CD8-positive, alpha-beta memory T cell (primary cell): ENCODE measurements at places on chromosomes 11 and 22.
A peak's percentile ranks its signal among the peaks of the same experiment; 100 is the strongest.

DNA sequence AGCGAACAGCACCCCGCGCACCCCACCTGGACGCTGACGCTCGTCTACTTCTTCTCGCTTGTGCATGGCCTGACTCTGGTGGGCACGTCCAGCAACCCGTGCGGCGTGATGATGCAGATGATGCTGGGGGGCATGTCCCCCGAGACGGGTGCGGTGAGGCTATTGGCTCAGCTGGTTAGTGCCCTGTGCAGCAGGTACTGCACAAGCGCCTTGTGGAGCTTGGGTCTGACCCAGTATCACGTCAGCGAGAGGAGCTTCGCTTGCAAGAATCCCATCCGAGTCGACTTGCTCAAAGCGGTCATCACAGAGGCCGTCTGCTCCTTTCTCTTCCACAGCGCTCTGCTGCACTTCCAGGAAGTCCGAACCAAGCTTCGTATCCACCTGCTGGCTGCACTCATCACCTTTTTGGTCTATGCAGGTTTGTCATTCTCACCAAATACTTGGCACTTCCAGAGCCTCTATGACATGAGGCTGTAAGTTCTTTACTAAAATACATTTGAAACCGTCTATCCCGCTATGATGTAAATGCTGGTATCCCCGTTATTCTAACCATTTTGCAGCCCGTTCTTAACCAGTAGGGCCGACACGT is 535 bp downstream of the AQP11 start:
- peak; percentile 14 for DNase-seq

DNA sequence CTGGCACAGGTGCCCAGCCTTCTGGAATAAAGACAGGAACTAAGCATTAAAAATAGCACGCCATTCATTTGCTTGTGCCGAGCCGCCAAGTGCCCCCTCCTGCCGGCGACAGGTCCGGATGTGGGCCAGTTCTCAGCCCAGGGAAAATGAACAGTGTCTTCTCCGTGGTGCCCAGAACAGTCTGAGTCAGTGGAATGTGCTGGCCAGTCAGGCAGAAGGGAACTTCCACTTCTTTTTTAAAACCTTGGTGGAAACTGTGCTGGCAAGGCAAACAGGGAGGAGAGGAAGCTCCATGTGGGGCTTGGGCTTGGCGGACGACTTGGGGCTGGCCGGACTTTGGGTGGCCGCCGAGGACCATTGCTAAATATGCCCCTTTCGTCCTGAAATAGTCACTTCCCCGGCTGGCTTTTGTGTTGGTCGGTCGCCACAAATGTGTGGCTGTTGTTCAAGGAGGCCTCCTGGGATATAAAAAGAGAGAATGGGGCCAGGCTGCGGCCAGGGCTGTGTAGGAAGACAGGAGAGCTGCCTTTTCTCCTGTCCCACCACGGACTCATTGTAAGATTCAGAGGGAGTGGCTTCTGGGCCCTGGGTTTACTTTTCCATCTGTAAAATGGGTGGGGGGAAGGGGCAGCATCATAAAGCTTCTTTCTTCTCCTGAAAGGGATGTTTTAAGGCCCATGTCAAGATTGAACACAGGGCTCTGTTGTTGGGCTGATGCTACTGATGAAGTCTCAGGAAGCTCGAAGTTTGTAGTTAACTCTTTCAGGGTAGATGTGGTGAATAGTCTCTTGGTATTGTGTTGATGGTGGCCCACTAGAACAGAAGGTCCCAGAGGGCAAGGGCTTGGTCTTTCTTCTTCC is 101.0 kb downstream of the PTPRJ start:
- no peak for DNase-seq

DNA sequence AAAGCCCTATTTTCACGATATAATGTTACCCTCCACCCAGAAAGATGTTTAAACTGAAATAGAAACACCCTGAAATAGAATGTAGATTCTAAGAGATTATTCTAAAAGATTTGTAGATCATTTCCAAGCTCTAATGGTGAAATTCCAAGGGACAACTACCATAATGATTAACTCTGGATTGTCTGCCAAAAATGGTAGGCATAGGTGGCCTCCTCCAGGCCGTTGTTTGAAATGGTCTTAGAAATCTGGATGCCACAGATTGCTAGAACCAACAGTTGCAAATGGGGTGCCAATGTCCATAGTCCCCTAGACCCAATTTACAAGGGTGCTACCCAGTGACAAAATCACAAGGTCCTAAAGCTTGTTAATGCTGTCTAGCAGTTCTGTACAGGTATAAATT is 6.7 kb upstream of the SLC6A5 start:
- DNase-seq: no peak

- no peak for DNase-seq
These were observed 863.8 kb downstream of the KCNA4 start for GRCh38 chr11:29153078-29153477.

DNA sequence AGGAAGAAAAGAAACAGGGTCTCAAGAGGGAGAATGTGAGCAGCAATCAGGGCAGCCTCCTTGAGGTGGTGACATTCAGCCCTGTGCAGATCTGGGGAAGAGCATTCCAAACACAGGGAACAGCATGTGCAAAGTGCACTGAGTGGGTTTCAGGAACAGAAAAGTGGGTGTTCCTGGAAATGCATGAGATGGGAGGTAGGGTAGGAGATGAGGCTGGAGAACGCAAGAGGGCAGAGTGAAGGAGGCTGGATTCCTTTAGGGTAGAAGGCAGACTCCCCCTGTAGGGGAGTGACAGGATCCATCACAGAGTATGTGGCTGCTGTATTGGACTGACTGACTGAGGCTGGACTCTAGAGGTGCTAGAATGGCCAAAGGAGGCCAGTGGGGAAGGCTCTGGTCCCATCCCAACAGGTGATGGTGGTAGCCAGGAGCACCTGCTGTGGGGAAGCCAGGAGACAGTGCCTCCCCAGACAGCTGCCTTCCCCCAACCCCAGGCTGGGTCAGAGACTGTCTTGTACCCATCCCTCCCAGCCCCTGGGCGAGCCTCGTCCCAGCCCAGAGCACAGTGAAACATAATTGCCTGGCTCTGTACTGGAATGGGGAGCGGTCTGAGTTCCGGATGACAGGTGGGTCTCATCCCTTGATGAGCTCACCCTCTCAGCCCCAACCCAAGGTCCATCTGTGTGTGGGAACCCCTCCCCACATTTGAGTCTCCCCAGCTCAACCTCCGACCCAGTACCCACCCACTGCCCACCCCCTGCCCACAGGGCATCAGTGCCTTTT is 419.4 kb downstream of the MN1 start:
- DNase-seq: no peak

GRCh38 chr22:27195094-27195493 is 537.7 kb downstream of the MIAT start:
- no peak for DNase-seq

DNA sequence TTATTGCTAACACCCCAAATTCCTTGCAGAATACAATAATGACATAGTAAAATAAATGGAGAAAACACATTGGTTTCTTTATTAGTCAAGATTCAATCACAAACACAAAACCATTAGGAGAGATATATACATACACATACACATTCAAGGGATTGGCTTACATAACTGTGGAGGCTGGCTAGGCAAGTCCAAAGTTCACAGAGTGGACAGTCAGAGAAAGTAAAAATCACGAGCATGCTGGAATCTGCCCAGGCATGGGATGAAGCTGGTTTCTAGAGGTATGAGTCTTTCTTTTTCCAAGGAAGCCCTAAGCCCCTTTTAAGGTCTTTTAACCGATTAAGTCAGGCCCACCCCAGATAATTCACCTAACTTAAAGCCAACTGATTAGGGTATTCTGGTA is 13.6 kb upstream of the OR56B1 start:
- no peak for DNase-seq

DNA sequence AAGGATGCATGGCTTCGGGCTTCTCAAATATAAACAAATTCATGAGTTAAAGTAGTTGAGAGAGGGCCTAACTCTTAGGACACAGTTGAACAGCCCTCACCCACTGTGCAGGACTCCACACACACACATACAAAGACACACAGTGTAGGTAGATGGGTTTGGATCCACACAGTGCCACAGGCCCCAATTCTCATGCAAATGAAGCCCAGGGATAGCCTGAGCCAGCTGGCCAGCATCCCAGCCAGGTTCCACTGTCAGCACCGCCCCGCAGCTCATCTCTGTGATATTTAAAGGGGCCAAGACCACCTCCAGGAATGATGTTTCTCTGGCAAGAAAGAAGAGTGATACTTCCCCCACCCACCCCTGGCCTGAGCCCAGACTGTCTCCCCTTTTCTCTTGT is 11.7 kb downstream of the SLC35C1 start:
- DNase-seq: no peak

DNA sequence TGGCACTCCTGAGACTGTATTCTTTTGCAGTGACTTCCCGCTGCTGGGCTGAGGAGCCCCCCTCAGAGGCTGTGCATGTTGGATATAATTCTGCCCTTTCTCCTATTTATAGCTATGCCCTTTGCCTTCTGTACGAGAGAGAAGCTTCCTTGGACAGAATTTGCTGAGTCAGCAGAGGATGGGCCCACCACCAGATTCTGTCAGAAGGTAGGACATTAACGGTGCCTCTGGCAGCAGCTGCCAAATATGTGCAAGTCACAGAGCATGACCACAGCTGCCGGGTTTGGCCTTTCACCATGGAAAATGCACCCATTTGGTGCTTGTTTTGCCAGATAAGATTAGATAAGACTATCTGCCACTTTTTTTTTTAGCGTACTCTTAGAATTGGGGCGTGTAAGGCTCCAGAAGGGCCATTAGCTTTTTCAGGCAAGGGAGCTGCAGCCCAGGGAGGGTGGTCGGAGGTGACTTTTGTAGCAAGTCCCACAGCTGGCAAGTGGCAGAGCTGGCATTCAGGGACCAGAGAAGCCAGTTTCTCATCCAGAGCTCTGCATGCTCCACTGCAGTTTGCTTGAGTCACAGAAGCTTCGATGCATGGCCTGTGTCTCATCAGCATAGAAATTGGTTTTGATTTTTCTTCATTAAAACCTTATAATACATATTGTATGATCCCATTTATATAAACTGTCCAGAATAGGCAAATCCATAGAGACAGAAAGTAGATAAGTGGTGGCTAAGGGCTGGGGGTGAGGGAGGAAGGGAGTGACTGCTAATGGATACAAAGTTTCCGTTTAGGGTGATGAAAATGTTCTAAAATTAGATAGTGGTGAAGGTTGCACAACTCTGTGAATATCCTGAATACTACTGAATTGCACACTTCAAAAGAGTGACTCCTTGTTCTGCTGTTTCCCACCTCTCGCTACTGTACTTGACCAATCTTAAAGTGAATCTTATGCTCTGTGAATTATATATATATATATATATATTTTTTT is 15.8 kb downstream of the UPB1 start:
- no peak for DNase-seq

GRCh38 chr11:62137881-62138629 is 14.2 kb downstream of the INCENP start:
- no peak for DNase-seq

- DNase-seq: no peak
These were observed 290.5 kb downstream of the TENM4 start for GRCh38 chr11:79150320-79150719.

DNA sequence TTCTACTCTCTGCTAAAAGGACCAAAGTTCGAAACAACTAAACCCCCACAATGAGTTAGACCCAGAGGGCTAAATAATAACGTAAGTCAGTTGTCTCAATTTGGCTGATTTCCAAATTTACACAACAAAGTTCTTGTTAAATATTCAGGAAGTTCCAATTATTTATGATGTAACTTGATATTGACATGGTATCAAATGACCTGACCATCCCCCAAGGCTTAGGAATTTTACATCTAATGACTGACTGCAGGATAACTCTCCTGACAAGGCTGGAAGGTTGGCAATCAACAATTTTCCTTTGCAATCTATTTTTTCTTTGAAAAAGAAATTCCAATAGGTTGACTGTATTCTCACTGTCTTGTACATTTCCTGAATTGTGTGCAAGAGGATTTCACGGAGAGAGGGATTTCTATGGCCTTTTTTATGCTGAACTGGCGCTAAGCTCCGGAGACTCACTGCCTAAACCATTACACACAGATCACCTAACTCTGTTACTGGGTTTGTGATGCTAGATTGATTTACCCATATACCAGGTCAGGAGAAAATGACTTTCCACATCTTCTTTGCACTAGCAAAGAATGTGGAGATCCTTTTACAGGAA is 9.6 kb upstream of the CDON start:
- no peak for DNase-seq

- no peak for DNase-seq
These were observed 52.2 kb downstream of the ANO5 start for GRCh38 chr11:22244986-22245592.

GRCh38 chr22:41838842-41839618 is 6.1 kb downstream of the SREBF2 start:
- no peak for DNase-seq

- DNase-seq: no peak
These were observed 53.4 kb downstream of the DGCR2 start for GRCh38 chr22:19068784-19069271.

DNA sequence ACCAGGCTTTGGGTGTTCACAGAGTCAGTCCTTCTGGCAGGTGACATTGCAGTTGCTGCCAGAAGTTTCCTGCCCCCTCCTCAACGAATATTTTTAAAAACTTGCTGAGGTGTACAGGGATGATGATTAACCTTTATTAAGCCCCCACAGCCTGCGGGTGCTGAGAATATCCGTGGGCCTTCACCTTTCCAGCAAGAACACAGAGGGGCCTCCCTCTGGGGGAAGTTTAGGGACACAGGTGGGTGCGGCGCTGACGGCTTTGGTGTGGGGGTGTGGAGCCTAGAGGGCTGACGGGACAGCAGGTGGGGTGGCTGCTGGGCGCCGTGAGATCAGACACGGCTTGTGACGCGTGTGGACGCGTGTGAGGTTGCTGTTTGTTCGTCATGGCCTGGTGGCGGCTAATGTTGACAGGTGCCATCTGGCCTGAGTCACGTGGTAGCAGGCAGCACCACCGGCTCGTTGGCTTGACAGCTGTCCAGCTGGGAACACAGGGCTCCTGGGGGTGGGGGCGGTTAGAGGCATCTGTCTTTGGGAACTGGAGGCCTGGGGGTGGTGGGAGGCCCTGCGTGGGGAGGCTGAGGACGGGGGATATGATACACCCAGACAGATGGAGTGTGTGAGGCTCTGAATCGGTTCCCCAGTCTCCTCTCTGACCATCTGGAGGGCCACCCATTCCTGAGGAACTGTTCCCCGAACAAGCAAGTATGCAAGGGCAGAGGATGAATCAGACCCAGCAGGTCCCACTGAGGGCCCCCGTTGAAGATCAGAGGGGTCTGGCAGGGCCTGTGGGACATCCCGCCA is 12.5 kb upstream of the LRRC10B start:
- no peak for DNase-seq

GRCh38 chr11:82732734-82733443 is 775 bp downstream of the FAM181B start:
- DNase-seq: no peak

- no peak for DNase-seq
These were observed 23.7 kb downstream of the HTR3A start for GRCh38 chr11:113998574-113998973.
